Kasumi-1 (cell line): ENCODE measurements at places on chromosomes 12 and 14.

GRCh38 chr12:113891739-113892520 is 74.2 kb downstream of the RBM19 start:
- DNase-seq: no peak

- DNase-seq: no peak
Measured at GRCh38 chr14:99271221-99271941, 616 bp downstream of the BCL11B start.

GRCh38 chr12:25320123-25321006 is 69.6 kb upstream of the KRAS start:
- DNase-seq: no peak

GRCh38 chr12:111807232-111807631 is 34.8 kb upstream of the MAPKAPK5 start:
- DNase-seq: no peak

DNA sequence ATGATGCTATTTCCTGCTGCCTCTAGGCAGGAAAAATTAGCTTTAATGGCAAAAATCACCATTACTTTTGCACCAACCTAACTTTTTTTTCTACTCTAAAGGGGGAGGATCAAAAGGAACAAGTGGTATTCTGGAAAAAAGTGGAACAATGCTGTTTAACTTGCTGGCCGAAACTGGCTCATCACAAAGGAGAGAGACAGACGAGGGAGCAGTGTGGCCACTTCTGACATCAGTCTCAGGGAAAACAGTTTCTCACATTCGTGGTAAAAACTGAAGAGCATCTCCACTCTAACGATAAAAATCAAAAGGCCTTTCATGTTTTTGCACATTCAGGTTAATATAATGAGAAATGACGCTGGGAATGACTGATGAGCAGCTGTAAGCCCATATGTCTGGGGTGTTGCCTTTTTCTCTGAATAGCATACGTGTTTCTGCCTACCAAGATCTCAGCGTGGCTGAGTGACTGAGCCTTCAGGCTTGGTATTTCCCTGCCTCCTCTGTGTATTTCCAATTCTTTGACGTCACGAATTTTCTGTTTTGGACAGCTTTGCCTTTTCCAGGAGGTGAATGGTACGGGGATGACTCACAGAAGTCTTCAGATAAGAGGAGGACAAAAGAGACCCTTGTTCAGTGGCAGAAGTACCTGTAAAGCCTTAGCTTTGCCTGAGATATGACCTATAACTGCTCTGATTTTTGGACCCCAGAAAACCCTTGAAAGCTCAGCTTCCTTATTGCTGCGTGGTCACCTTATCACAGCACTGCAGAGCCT is 358.8 kb downstream of the GLT1D1 start:
- no peak for DNase-seq

GRCh38 chr14:24262821-24263733 is at the start of gene TGM1:
Gene TGM1 (minus strand): TSS chr14:24263177. CDS start chr14:24262352, 825 bp downstream.
- DNase-seq: no peak

DNA sequence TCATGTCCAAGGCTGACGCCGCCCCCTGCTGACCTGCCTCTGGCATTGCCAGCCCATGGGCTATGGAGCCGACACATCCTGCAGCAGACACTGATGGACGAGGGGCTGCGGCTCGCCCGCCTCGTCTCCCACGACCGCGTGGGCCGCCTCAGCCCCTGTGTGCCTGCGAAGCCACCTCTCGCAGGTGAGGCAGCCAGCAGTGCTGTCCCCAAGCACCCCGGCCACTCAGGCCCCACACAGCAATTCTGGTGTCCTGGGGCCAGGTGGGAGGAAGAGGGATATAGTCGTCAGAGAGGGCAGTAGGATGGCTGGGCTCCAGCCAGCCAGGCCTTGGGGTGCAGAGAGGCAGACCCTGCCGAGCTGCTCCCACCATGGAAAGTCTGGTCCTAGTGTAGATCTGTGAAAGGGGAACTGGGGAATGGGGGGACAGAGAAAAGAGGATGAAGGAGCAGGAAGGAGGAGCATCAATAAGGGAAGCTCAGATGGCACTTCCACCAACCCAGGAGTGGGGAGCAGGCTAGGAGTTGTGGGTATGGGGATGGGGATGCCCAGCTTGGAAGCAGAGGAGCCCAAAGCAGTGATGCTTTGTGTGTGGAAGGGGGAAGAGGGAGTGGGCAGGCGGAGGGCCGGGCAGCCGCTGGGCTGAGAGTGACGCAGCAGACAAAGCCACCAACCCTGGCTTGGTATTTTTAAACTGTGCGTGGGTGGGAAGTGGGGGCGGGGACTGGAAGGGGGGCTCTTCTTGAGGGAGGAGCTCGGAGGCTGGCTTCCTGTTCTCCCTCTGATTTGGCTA is 4.7 kb downstream of the NAB2 start:
- peak; percentile 6 for DNase-seq

DNA sequence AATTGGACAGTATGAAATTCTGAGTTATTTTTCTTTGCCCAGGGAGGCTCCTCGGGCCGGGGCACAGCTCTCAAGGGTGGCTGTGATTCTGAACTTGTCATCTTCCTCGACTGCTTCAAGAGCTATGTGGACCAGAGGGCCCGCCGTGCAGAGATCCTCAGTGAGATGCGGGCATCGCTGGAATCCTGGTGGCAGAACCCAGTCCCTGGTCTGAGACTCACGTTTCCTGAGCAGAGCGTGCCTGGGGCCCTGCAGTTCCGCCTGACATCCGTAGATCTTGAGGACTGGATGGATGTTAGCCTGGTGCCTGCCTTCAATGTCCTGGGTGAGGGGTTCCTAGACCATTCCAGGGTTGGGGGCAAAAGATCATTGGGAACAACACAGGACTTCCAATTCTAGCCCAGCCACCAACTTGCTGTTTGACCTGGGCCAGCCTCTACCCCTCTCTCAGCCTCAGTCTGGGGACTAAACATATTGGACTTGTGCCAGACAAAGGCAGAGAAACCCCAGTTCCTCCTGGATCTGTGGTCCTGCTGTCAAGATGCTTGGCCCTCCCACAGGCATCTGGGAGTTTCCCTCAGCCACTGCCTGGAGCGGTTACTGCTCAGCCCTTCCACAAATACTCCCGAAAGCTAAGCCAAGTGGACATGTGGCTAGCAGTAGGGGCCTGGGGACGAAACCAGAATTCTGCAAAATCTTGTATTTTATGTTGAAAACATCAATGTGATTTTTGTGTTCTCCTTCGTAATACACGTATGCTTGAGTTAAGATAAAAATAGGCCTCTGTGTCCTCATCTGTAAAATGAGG is 3.5 kb downstream of the OAS3 start:
- DNase-seq: no peak

- DNase-seq: peak; percentile 53
Measured at GRCh38 chr12:53223389-53224060, 8.5 kb downstream of the RARG start.

- peak; percentile 40 for DNase-seq
Measured at GRCh38 chr14:86057018-86057667, 527.2 kb downstream of the FLRT2 start.

DNA sequence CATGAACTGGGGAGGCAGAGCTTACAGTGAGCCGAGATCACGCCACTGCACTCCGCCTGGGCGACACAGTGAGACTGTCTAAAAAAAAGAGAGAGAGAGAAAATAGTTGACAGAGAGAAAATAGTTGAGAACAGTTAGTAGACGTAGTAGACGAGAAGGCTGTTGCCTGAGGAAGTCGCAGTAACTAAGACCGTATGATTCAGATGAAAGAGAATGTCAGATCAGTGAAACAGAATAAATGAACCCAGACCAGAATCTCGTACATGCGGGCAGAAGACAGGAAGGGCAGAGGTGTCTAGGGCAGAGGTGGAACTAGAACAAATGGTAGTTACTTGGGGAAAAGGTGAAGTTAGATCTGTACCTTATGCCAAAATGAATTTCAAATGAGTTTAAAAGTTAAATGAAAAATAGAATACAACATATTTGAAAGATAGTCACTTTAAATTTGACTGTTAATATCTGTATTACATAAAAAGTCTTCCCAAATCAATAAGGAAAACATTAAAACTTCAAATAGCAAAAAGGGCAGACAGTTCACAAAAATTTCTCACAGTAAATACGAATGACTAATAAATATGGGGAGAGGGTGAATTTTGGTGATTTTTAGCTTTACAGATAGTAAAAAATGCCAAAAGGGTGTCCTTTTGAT is 17.7 kb downstream of the MDM2 start:
- DNase-seq: no peak

DNA sequence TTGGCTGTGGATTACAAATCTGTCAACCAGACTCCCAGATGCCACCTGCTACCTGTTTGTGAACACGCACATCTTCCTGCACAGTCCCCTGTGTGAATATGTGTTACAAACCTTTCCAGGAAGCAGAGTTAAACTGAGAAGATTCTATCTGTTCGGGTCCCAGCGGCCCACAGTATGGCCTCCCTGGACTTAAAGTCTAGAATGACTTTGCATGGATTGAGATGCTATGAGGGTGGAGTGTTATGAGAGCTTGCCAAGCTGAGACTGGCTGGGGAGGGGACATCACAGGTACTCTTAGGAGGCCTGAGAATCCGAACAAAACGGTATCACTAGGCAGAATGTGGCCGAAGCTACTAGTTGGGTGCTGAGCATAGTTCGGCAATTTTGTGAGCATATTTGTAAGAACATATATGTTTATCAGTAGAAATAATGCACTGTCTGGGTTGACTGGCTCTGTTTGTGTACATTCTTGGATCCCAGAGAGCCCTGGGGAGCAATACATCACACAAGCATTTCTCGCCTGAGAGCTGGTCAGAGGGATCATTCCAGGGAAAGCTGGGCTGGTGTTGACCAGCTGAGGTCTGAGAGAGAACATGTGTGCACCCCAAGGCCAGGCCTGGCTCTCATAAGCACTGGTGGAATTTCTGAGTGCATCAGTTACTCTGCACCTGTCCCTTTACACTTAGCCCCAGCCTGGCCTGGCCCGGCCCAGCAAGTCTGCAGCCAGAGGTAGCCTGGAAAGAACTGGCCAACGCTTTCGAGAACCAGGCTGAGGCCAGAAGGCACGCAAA is 29.8 kb upstream of the LTBP2 start:
- DNase-seq: no peak

DNA sequence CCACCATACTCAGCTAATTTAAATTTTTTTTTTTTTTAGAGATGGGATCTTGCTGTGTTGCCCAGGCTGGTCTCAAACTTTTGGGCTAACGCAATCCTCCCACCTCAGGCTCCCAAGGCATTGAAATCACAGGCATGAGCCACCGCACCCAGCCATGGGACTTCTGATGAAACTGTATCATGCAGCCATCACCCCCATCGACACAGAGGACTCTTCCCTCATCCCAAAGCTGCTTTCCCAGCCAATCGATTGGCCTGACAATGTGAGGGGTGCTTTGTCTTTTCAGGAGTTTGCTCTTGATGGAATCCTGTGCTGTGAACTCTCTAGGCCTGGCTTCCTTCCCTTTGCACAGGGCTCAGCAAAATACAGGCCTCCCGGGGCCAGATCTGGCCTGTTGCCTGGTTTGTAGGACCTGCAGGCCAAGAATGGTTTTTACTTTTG is 59.6 kb upstream of the NCOR2 start:
- no peak for DNase-seq

- no peak for DNase-seq
Measured at GRCh38 chr14:95183532-95184412, 26.4 kb upstream of the DICER1 start.

DNA sequence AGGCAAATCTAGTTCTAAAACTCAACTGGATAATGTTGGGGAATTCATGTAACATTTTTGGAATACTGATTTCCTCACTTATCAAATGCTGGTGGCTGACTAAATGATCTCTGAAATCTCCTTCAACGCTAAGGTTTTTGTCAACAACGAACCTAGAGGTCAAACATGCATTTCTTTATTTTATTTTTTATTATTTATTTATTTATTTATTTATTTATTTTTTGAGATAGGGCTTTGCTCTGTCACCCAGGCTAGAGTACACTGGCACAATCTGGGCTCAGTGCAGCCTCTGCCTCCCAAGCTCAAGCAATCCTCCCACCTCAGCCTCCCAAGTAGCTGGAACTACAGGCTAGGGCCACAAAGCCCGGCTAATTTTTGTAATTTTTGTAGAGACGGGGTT is 64.5 kb downstream of the DUSP16 start:
- DNase-seq: no peak

DNA sequence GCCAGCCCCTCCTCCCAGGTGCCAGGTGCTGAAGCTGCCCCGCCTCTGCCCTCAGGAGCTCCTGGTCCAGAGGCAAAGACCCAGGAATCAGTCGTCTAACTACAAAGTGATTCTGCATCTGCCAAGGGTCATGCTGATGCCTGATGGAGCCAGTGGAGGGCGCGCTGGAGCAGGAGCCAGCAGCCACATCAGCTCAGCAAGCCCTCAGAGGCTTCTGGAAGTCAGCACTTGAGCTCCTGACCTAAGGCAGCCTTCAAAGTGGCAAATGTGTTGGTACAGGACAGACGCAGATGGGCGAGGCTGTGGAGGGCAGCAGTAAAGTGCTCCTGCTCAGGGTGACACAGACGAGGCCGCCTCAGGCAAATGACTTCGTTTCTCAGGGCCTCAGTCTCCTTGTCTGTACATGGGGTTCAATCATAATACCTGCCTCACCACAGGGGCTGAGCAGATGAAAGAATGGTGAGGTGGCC is 10.9 kb downstream of the C12orf43 start:
- peak; percentile 68 for DNase-seq

DNA sequence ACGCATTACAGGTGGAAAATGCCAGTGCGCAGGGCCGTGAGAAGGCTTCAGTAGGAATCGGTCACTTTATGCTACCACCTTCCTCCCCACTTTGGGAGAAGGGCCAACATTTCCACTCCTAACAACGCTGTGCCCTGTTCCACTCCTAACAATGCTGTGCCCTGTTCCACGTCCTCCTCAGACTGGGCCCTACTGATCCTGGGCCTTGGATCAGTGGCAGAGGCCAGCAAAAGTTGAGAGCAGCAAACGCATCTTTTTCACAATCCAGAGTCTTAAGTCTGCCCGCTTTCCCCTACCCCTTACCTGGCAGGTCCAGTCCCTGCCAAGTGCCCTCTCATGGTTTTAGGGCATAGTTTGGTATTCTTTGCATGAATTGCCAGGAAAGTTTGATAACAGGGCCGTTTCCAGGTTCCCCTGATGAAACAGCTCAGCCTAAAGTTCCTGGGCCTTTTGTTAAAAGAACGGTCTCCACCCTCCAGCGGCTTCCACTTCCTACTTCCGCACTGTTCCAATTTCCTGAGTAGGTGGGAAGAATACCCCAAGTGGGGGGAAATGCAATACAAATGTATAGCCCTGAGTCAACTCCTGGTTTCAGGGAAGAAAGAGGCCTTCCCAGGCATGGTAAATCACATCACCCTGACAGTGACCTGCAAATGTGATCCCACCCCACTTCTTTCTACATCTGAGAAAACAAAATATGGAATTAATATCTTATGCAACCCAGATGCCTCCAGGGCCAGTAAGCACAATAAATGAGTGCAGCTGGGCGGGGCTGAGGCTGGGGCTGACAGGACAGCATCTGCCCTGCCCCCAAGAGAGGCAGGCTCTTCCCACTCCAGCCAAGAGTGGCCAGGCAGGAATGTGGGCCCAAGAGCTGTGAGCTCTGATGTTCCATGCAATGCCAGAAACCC is 15.0 kb downstream of the KCTD10 start:
- no peak for DNase-seq

DNA sequence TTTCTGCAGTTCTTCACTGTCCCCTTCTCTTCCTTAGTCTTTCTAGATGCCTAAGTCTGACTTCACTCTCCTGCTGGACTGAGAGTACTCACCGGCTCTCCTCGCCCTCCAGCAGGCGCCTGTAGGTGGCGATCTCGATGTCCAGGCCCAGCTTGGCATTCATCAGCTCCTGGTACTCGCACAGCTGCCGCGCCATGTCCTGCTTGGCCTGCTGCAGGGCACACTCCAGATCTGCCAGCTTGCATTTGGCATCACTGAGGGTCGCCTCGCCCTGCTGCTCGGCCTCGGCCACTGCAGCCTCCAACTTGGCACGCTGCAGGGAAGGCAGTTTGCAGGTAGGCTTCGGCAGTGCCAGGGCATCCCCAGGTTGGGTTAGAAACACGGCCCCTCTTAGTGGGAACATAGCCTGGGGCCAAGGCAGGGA is 5.2 kb downstream of the KRT84 start:
- peak; percentile 0 for DNase-seq

GRCh38 chr12:114912811-114913210 is 228.8 kb upstream of the TBX3 start:
- DNase-seq: no peak
